Upper lobe of left lung (tissue), 6 donors: ENCODE measurements at places on chromosomes 1 and 21. TPM values are rescaled to one million over a fixed set of nuclear protein-coding genes. Genes with fewer than 3 reads are reported as not detected.

- DNase-seq: no peak
- no peak overlapping the region for H3K4me3 ChIP-seq
These were observed 9.2 kb upstream of the EPHA8 start for GRCh38 chr1:22553991-22554522.

DNA sequence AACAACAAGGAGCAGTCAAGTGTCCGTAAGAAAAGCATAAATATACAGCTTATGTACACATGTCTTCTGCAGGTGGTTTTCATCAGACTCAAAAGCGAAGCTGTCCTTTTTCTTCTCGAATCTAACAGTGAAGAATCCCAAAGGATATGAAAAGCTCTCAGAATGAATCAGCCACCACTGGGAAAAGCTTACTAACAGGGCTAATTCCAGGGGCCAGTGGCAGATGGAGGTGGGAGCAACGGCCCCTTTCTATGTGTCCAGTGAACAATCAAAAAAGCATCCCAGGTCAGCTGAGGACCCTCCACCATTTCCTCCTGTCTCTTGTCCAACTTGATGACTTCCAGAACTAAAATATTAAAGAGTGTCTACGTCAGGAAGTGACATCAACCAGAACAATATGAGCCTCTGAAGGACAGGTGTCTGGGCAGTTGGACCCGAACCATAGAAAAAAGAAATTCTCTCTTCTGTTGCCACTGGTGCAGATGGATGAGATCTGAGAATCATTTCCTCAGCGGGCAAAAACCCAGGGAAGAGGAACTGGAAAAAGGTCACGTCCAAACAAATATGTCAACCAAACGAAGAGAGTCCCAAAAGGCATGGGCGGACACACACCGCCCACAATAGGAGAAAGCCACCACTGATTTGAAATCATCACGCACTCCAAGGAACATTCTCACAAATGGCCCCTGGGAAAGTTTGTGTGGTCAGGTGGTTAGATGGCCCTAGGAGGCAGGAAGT is 70.4 kb upstream of the TIAM1 start:
- no peak overlapping the region for H3K27ac ChIP-seq
- DNase-seq: no peak
- H3K4me3 ChIP-seq: no peak overlapping the region
- no peaks in the 10 kb centered on the region for H3K36me3 ChIP-seq

Gene CCDC17
- total RNA-seq: 21.0 TPM

GRCh38 chr1:172452536-172453152 is 8.8 kb upstream of the PIGC start:
- DNase-seq: no peak
- H3K4me1 ChIP-seq: peaks cover 9% of the 10 kb centered on the region
- no peak overlapping the region for H3K27ac ChIP-seq
- no peaks in the 10 kb centered on the region for H3K27me3 ChIP-seq
- no peak overlapping the region for H3K4me3 ChIP-seq

GRCh38 chr1:204102739-204103430 is 30.0 kb downstream of the SOX13 start:
- H3K36me3 ChIP-seq: no peaks in the 10 kb centered on the region
- H3K27me3 ChIP-seq: no peaks in the 10 kb centered on the region
- H3K4me1 ChIP-seq: peaks cover 43% of the 10 kb centered on the region
- H3K4me3 ChIP-seq: no peak overlapping the region
- peak overlapping the region; percentile 85 for H3K27ac ChIP-seq

GRCh38 chr1:108141621-108142020 is 58.5 kb downstream of the SLC25A24 start:
- H3K4me3 ChIP-seq: no peak overlapping the region
- H3K36me3 ChIP-seq: peaks cover 15% of the 10 kb centered on the region
- no peak overlapping the region for H3K27ac ChIP-seq
- no peaks in the 10 kb centered on the region for H3K27me3 ChIP-seq
- H3K4me1 ChIP-seq: no peaks in the 10 kb centered on the region
- DNase-seq: no peak

DNA sequence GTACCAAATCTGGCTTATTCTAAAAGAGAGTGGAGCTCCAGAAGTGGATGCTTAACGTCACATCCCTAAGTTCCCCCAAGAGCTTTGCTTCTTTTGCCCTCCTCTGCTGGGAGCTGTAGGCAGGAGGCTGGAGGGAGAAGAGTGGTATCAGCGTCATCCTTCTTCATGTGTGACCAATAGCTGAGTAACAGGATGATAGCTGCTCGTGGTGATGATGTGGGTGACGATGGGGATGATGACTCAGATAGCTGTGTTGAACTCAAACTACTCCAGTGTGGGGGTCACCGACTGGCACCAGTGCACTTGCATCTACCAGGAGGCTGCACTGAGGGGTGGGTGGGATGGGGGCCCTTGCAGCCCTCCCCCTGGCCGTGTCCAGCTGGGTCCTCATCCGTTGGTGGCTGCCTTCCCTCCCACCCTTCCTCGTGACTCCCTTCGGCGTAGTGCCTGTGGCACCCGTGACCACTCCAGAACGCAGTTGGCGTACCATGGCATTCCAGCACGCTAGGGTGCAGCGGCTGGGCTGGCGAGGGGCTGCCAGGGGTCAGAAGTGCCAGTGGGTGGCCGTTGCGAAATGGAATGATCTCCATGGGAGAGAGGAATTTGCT is 1.1 kb downstream of the IGFN1 start:
- DNase-seq: no peak
- no peaks in the 10 kb centered on the region for H3K27me3 ChIP-seq
- no peaks in the 10 kb centered on the region for H3K36me3 ChIP-seq
- H3K4me1 ChIP-seq: no peaks in the 10 kb centered on the region
- H3K27ac ChIP-seq: no peak overlapping the region

DNA sequence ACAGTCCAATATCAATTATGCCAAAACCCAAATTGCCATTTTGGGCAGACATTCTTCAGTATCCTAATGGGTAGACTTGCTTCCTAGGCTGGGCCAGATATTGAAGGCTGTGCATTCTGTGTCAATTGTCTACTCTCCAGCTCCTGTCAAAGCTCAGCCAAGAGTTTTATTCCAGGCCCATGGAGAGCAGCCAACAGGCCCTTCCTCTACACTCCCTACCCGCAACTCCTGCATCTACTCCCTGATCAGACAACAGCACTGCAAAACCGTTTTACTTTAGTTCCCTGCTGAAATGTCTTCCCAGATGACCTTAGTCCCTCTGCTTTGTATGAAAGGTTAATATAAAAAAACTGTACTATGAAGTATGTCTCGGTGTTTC is 6.6 kb upstream of the ADORA3 start:
- H3K4me3 ChIP-seq: no peak overlapping the region
- peak overlapping the region; percentile 5 for H3K27ac ChIP-seq
- H3K4me1 ChIP-seq: peaks cover 94% of the 10 kb centered on the region
- H3K27me3 ChIP-seq: no peaks in the 10 kb centered on the region
- no peak for DNase-seq

GRCh38 chr1:18939398-18940302 is 16.8 kb downstream of the IFFO2 start:
- peaks cover 49% of the 10 kb centered on the region for H3K4me1 ChIP-seq
- no peaks in the 10 kb centered on the region for H3K36me3 ChIP-seq
- no peak overlapping the region for H3K4me3 ChIP-seq
- no peak overlapping the region for H3K27ac ChIP-seq
- no peak for DNase-seq

DNA sequence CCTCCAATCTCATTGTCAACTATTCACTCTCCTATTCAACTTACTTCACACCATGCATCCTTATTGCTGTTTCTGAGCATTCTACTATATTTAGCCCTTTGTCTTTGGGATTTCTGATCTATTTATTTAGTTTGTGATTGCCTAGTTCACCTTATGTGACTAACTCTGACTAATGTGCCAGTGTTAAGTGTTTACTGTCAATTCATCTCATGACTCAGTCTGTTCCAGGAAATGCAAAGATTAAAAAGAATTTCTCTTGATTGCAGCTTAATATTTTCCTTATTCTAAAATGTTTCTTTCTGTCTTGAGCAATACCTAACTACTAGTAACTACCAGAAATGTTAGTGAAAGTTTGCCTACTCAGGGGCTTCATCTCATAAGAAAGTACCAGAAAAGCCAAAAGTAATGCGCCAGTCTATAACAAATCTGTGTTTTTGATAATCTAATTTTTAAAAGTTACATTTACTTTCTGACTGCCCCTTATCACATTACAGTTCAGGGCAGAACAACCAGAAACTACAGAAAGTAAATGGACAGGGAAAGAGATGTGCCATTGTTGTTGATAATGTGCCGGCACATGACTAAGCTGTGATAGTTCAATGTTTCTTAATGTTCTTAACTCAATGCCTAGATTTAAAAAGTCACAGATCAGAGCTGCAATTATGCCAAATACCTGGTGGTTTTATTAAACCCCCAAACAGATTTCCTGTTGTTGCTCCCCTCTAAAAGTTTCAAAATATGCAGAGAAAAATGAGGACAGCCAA is 556.5 kb downstream of the PTBP2 start:
- peaks cover 7% of the 10 kb centered on the region for H3K36me3 ChIP-seq
- peak overlapping the region; percentile 67 for H3K27ac ChIP-seq
- no peaks in the 10 kb centered on the region for H3K4me1 ChIP-seq
- no peak for DNase-seq

- no peak overlapping the region for H3K27ac ChIP-seq
- H3K4me1 ChIP-seq: peaks cover 46% of the 10 kb centered on the region
- no peak overlapping the region for H3K4me3 ChIP-seq
- H3K27me3 ChIP-seq: peaks cover 4% of the 10 kb centered on the region
- DNase-seq: peak; percentile 54
These were observed 3.6 kb upstream of the PLEKHG5 start for GRCh38 chr1:6495041-6495441.

GRCh38 chr1:227546059-227546458 is 17.3 kb upstream of the ZNF678 start:
- peak; percentile 39 for DNase-seq
- H3K36me3 ChIP-seq: no peaks in the 10 kb centered on the region
- H3K27me3 ChIP-seq: no peaks in the 10 kb centered on the region
- H3K27ac ChIP-seq: no peak overlapping the region

- no peak overlapping the region for H3K4me3 ChIP-seq
- H3K4me1 ChIP-seq: peaks cover 8% of the 10 kb centered on the region
- no peak for DNase-seq
- H3K27me3 ChIP-seq: no peaks in the 10 kb centered on the region
- H3K27ac ChIP-seq: no peak overlapping the region
- H3K36me3 ChIP-seq: no peaks in the 10 kb centered on the region
These were observed 23.2 kb downstream of the ITGB2 start for GRCh38 chr21:44897326-44898010.

Gene SPATA46
- not detected for total RNA-seq

Gene OLFML3
- total RNA-seq: 36.6 TPM

GRCh38 chr1:19430121-19431068 is 54.9 kb downstream of the CAPZB start:
- peak overlapping the region; percentile 65 for H3K27ac ChIP-seq
- no peak overlapping the region for H3K4me3 ChIP-seq
- peaks cover 4% of the 10 kb centered on the region for H3K36me3 ChIP-seq
- no peaks in the 10 kb centered on the region for H3K27me3 ChIP-seq

DNA sequence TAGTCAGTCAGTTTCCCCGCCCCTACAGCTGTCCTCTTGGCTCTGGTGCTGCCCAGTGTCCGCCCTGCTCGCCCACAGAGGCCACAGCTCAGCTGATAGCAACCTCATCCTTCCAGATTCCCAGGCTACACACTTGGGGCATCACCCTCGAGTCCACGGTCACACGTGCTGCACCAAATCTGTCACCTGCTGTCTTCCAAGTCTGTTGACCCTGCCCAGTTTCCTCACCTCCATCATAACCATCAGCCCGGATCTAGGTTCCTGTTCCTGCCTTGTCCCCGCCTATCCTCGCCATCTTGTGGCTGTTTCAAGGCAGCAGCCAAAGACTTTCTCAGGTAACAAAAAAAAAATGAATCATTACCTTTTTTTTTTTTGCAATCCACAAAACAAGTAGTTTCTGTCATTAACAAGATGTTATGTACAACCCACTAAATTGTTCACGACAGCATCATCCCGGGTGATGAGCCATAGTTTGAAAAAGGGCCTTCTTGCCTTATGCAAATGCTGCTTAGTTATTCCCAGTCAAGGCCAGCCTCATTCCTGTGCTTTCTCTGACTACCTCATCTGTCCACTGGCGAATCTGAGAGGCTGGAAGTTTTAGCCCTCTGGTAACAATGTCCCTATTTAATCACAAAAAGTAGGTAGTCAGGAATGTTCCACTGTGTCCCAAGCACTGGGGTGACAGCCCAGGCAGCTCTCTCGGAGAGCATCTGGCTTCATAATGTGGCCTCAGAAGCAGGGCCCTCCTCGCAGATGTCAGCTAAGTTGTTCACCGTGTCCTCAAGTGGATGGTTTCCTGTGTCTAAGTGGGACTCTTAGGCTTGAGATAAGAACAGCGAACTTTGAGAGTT is 4.9 kb upstream of the MIIP start:
- H3K27ac ChIP-seq: peak overlapping the region; percentile 49
- H3K36me3 ChIP-seq: peaks cover 45% of the 10 kb centered on the region
- H3K4me3 ChIP-seq: no peak overlapping the region
- DNase-seq: no peak
- H3K4me1 ChIP-seq: peaks cover 4% of the 10 kb centered on the region
- H3K27me3 ChIP-seq: no peaks in the 10 kb centered on the region

DNA sequence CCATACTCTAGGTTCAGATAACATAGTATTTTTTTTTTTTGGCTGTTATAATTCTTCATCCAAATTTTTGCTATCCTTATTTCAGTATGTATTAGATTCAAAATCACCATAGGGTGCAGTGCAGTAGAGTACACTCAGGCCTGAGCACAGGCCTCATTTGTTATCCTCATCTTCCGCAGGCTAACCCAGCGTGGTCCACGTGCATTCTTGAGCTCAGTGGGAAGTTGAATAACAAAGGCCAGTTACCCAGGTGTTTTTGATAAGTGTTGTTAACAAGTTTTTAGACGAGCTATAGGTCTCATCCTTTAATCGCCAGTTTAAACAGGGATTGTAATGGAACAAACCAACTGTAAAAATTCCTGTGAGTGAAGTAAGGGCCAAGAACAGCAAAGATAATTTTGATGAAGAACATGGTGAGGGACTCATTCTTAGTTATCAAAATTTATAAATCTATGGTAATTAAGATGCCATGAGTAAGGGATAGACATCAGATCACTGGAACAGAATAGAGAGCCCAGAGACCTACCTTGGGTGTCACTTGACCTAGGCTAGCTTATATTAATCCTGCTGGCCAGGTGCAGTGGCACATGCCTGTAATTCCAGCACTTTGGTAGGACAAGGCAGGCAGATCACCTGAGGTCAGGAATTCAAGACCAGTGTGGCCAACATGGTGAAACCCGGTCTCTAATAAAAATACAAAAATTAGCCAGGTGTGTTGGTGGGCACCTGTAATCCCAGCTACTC is 22.0 kb downstream of the FLVCR1 start:
- H3K27ac ChIP-seq: no peak overlapping the region
- DNase-seq: no peak
- H3K4me3 ChIP-seq: no peak overlapping the region
- no peaks in the 10 kb centered on the region for H3K27me3 ChIP-seq

- H3K27ac ChIP-seq: no peak overlapping the region
- no peaks in the 10 kb centered on the region for H3K36me3 ChIP-seq
- no peaks in the 10 kb centered on the region for H3K27me3 ChIP-seq
- no peak overlapping the region for H3K4me3 ChIP-seq
- DNase-seq: no peak
- no peaks in the 10 kb centered on the region for H3K4me1 ChIP-seq
These were observed 153.2 kb downstream of the PIK3R3 start for GRCh38 chr1:45979074-45979777.
